ENCODE measurements at places on chromosomes 12 and 14.

DNA sequence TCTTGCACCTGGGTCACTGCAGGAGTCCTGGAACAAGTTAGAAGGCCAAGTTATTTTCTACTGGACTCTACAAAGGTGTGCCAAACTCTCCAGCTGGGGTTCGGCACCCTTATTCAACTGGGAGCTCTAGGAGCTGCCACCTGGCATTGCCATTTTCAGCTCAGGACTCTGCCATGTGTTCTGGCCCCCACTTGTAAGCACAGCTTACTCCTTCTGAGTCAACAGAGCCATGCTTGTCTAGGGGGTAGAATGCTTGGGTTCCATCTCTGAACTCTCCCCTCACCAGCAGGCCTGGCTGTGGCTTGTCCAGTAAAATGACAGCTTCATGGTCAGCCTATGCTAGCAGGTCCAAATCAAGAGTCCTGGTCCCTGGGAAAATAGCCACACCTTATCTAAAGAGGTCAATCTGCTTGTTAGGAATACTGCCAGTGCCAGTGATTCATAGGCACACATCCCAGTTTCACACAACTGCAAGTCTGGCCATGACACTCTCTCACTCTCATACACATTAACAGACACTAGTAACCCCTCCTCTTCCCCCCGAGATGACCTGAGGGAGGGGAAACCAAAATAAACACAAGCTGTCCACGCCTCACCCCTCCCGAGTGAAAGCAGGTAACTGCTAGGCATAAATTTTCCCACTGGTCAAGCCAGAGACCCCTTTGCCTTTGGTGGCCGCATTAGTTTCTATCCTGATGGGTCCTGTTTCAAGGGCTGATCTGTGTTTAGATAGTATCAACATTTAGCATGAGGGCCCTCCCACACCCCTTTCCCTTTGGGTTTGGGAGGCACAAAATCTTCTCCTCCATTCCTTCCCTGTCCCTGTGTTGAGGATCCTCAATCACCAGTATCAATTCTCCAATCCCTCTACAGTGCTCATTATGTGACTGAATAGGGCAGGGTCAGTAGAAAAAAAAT, 182.3 kb upstream of the GZMB start:
- no peak for DNase-seq

DNA sequence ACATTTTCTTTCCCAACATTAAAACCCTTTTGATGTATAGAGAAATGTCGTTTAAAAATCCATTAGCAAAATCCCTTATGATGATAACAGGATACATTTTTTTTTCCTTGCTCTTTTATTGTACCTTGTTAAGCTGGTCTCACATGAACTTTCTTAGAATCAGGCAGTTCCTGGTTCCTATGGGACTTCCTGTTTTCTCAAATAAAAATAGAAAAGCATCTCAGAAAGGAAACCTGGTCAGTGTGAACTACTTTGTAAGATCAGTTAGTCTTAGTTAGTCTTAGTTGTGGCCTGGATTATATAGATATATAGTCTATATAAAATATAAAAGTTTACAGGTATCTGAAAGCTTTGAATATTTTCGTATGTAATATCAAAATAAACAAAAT, 40.3 kb downstream of the LEMD3 start:
- peak; percentile 12 for DNase-seq

DNA sequence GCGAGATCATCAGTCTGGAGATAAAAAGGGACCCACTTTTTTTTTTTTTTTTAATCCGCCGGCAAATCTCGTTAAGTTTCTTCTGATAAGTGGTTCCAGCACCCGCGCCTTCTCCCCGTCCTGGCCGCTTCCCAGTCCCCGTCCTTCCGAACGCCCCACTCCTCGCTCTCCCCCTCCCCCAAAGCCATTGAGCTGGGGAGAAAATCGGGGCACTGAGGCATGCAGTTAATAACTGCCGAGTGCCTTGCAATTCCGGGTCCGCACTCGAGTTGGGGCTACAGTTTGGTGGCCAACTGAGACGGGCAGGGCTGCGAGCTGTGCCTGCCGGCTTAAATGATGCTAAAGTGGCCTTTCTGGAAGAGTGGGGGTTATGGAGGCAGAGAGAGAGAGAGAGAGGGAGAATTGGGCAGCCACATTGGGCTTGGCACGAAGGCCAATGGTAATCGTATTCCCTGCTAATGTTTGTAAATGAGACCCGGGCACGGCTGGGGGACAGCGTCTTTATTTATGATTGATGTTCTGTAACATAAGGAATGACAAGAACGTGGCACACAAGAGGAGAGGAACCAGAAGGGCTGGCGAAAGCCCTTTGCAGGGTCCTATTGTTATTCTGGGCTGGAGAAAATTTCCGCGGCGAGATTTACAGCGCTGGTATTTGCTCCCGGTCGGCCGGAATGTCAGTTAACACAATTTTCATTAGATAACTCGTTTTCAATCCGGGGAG, 115.4 kb upstream of the MYL2 start:
- DNase-seq = no peak

DNA sequence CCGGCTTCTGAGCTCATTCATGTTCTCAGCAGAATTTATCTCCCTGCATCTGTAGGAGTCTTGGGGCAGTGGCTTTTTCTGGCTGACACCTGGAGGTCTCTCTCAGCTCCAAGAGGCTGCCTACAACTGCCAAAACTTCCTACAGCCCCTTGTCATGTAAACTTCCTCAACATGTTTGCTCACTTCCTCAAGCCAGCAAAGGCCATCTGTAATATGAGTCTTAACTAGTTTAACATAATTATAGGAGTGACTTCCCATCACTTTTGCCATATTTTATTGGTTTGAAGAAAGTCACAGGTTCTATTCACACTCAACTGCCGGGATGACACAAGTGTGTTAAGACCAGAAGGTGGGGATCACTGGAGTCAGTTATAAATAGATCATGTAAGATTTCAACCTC, 194.0 kb downstream of the VRK1 start:
- DNase-seq = no peak

- no peak for DNase-seq
These were observed 275.4 kb downstream of the TTC6 start for GRCh38 chr14:37870632-37871346.

GRCh38 chr12:57107456-57108155, 3.6 kb downstream of the STAT6 start:
- no peak for DNase-seq

- no peak for DNase-seq
These were observed 226.3 kb downstream of the SPTSSA start for GRCh38 chr14:34235643-34236300.

GRCh38 chr14:55352201-55352600, 59.4 kb downstream of the ATG14 start:
- DNase-seq = no peak

- DNase-seq = no peak
These were observed 94.7 kb downstream of the TMTC2 start for GRCh38 chr12:82781309-82781997.

DNA sequence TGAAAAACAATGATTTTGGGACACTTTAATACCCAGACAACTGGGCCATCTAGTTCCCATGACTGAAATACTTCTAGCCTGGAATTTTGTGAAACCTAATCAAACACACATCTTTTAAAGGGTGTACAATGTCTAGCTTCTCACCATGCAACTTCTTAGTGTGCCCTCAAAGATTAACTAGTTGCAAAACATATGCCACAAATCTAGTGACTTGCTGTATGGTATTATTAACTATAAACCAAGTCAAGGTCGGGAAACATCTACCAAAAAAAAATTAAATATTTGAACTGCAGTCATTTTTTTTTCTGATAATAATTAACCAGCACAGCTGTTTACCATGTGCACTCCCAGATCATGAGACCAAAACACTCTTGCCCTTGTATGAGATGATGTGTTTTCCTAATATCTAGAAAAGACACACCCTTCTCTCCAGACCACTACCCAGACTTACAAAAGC, 171.8 kb upstream of the FOXN3 start:
- DNase-seq = no peak

All from GM20000 (cell line).